ENCODE measurements at places on chromosomes 5 and 9.

GRCh38 chr5:164481270-164481669 is 975.9 kb downstream of the MAT2B start:
- H3K4me3 ChIP-seq = no peak overlapping the region
- DNase-seq = no peak
- no peaks in the 10 kb centered on the region for H3K36me3 ChIP-seq
- H3K27me3 ChIP-seq = no peaks in the 10 kb centered on the region

DNA sequence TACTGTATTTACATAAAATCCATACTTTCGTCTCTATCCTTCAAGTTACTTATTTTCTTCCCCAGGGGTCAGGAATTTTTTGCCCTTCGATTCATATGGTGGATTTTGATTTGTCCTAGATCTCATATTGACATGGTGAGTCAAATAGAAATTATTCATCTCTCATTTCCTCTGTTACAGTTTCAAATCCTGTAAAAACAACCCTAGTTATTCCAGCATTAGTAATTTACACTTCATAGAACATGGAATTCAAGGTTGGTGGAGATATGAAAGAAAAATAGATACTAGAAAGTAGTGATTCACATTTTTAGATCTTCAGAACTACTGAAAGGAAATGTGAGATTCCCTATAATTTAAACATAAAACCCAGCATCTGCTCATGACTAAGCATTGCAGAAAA is 1331.0 kb upstream of the CDH9 start:
- no peak overlapping the region for H3K27ac ChIP-seq
- no peak for DNase-seq
- no peaks in the 10 kb centered on the region for H3K4me1 ChIP-seq
- H3K36me3 ChIP-seq = no peaks in the 10 kb centered on the region

DNA sequence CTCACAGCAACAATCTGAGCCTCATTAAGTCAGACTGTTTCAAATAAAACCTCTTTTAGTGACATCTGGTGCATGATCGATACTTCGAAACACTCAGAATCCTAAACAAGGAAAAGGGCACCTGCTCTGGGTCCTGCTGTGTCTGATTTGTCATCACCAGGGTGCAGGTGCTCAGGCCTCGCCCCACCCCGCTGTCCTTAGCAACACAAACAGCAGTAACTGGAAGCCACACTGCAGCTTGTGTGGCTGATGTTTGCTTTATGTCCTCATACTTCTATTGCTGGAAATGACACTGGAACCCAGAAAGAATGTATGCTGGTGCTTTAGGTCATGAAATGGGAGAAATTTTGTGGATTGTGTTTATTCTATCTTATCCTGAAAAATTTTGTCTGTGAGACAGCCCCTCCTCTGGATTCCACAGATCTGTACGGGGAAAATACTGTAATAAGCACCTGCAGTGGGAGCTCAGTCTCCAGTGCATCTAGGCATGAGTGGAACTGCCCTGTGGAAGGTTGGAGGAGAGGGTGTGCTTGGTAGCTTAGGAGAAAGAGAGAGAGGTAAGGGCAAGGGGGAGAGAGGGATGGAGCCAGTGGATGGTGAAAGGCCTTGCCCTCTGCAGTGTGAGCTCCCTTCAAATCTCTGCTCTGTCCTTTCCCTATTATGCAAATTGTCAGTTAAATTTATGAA is 284.2 kb downstream of the SMARCA2 start:
- H3K27ac ChIP-seq = no peak overlapping the region
- no peak overlapping the region for H3K4me3 ChIP-seq
- peaks cover 2% of the 10 kb centered on the region for H3K27me3 ChIP-seq

- no peaks in the 10 kb centered on the region for H3K36me3 ChIP-seq
- H3K27me3 ChIP-seq = peaks cover 45% of the 10 kb centered on the region
- no peak overlapping the region for H3K4me3 ChIP-seq
- no peak overlapping the region for H3K27ac ChIP-seq
- no peak for DNase-seq
Observed at GRCh38 chr5:1886846-1887587, 4.3 kb upstream of the IRX4 start.

DNA sequence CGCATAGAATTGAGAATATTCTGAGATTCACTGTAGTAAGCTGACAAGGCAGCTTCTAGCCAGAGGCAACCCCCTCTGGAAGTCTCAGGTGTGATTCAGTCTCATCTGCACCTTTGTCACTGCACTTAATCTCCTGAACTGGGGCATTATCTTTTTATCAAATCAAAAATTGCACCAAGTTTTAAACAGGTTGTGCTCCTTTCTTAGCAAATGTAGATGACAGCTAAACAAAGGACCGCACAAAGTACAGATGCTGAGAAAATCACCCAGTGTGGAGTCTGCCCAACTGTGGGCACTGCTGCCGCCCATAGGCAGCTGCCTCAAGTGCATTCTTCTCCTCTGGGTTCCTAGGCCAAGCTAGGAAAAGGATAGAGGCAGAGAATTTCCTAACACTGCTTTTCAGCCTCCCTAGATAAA is 51.1 kb downstream of the STARD4 start:
- peaks cover 39% of the 10 kb centered on the region for H3K36me3 ChIP-seq
- DNase-seq = no peak
- no peak overlapping the region for H3K4me3 ChIP-seq
- H3K4me1 ChIP-seq = no peaks in the 10 kb centered on the region

DNA sequence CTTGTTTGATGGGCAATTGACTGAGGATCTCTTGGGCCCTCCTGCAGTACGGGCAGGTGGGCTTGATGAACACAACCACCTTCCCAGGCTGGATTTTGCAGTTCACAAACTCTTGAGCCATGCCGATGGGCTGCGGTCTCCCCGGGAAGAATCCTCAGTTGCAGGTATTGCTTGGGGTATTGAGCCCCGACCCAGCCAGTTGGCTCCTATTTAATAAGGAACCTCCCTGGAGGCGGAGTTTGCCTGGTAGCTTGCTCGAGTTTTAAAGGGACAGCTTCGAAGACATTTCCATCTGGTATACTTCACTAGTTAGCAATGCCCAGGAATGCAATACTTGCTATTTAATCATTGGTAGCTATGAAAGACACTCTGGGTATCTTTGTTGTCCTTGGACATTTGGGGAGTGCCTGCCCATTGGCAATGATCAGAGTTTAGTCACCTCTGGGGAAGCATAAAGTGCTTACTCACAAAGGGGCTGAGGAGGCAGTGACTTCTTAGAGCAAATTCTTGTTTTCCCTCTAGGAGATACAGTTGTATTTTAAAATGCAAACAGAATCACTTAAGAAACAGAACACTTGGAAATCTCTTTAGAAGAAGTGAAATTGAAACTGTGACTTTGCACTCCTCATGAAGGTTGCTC is at the start of gene GLRX:
TSS of gene GLRX (minus strand) at position 185 of the 640 bp plus-strand sequence. CDS start at position 121, 64 bp downstream.
- peaks cover 10% of the 10 kb centered on the region for H3K36me3 ChIP-seq
- peak; percentile 80 for DNase-seq
- H3K4me3 ChIP-seq = peak within 1 kb of the TSS; percentile 93
- peaks cover 59% of the 10 kb centered on the region for H3K4me1 ChIP-seq
- H3K27ac ChIP-seq = peak within 1 kb of the TSS; percentile 90

- H3K27ac ChIP-seq = no peak overlapping the region
- H3K4me1 ChIP-seq = no peaks in the 10 kb centered on the region
- H3K36me3 ChIP-seq = no peaks in the 10 kb centered on the region
- no peak for DNase-seq
Observed at GRCh38 chr9:74083681-74084433, 413.3 kb upstream of the RORB start.

DNA sequence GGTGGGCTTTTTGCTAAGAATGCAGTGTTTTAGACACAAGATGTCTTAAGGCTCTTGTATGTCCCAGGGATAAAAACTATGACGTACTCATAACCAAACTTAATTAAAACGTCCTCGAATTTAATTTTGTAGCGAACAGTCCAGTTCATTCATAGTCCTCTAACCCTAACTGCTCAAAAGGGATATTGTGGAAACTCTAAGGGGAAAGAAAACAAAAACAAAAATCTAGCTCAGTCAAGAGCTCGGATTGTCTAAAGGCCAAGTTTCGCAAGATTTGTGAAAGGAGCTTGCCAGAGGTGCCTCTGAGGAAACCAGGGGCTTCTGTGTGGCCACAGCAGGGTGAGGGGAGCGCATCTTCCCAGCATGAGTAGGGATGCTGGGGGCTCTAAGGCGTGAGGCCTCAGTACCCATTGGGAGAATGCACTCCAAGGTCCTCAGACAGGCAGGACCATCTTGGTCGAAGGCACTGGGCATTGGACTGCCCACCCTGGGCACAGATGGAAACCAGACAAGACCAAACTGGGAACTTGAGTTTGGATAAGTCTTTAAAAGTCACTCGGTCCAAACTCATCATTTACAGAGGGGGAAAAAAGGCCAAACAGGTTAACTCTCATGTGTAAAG is 71.8 kb downstream of the PRRT1B start:
- no peak for DNase-seq
- H3K27me3 ChIP-seq = no peaks in the 10 kb centered on the region
- H3K4me1 ChIP-seq = peaks cover 10% of the 10 kb centered on the region
- H3K27ac ChIP-seq = peak overlapping the region; percentile 6
- H3K4me3 ChIP-seq = no peak overlapping the region
- peaks cover 53% of the 10 kb centered on the region for H3K36me3 ChIP-seq

DNA sequence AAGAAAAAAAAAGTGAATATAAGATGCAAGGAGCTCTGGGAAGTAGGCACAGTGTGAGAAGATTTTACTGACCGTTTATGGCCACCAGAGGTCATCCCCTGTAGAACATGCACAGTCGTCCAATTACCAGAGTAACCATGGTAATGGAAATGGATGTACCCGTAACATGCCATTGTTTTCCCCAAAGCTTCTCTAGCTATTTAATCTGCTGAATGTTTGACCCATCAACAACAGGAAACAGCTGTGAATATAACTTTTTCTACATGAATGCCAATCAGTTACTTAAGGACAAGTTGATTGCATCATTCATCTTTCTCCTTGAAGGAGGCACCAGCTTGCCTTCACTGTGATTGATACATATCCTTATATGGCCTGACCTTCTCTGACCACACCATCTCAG is 1967.0 kb upstream of the CDH9 start:
- no peaks in the 10 kb centered on the region for H3K36me3 ChIP-seq
- no peaks in the 10 kb centered on the region for H3K4me1 ChIP-seq
- DNase-seq = no peak
- H3K27ac ChIP-seq = no peak overlapping the region
- H3K4me3 ChIP-seq = no peak overlapping the region

GRCh38 chr9:113640418-113640817 is 176.9 kb downstream of the RGS3 start:
- peaks cover 24% of the 10 kb centered on the region for H3K27me3 ChIP-seq
- H3K27ac ChIP-seq = no peak overlapping the region
- H3K4me1 ChIP-seq = no peaks in the 10 kb centered on the region
- no peaks in the 10 kb centered on the region for H3K36me3 ChIP-seq

GRCh38 chr5:74251141-74252035 is 389.1 kb downstream of the ENC1 start:
- H3K4me3 ChIP-seq = no peak overlapping the region
- no peaks in the 10 kb centered on the region for H3K4me1 ChIP-seq
- DNase-seq = no peak

DNA sequence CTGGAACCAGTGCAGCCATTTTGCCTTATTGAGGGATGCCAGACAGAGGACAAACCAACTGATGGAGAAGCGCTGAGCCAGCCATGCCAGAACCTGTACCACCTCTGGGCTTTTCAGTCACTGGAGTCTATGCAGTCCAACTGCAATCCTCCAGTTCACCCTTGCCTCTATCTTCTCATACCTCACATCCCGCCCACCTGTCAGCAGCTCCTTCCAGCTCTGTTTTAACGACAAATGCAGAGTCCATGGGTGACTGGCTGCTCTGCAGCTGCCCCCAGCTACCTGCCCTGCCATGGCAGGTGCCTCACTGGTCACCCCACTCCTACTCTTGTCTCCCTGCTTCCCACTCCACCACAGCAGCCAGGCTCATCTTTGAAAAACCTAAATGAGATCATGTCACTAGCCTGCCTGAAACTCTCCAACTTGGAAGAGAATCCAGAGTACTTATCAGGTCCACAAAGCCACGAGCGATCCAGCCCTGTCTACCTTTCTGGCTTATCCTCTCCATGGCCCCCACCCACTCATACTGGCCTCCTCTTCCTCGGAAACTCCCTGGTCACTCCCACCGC is 14.0 kb upstream of the ACSL6 start:
- no peak for DNase-seq
- H3K4me3 ChIP-seq = no peak overlapping the region
- peaks cover 6% of the 10 kb centered on the region for H3K36me3 ChIP-seq
- H3K27ac ChIP-seq = no peak overlapping the region

DNA sequence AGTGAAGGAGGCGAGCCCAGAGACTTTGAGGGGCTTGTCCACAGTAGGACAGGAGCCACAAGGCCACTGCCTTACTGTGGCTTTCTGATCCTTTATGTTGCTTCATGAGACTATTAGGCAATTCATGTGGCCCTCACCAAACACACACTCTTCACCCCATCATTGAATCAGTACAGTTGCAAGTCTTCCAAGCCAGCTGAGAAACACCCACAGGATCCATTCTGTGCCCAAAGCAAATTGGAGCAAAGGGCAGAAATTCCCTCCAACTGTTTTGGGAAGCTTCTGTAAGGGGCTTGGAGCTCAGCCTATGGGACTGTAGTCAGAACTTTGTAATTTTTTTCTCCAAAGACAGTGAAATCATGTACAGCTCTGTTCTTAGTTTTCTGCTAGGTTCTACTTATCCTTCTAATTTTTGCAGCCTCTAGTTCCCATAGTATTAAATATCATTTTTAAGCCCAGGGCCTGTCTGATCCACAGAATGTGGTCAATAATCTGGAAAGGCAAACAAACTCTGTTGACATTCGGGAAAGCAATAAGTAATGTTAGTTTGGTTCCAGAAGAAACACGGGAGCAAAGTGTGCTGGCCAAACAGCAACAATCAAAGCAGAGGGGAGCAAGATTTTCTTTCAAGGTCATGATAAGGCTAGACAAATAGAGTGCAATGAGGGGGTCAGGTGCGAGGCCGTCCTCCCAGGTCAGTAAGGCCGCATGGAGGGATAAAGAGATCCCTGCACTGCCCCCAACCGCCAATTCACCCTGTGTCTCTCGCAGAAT is 47.0 kb downstream of the UBE2QL1 start:
- H3K36me3 ChIP-seq = no peaks in the 10 kb centered on the region
- no peak overlapping the region for H3K27ac ChIP-seq
- H3K27me3 ChIP-seq = peaks cover 43% of the 10 kb centered on the region

DNA sequence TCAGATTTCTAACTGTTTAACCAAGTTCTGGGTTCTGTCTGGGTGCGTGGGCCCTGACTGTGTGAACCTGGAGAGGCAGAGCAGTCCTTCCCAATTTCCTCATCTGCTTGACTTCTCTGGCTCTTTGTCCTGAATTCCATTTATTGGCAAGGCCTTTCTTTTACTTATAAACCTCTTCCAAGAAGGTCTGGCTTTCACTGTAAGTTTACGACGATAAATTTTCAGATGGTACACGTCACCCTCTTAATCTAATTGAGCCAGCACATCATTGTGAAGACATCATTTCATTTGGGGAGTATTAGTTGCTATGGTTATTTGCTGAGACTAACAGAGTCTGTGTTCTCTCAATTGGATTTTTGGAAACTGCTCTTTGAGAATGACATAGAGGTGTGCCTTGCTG is 92.4 kb downstream of the ARHGAP26 start:
- no peaks in the 10 kb centered on the region for H3K27me3 ChIP-seq
- no peak for DNase-seq
- H3K36me3 ChIP-seq = no peaks in the 10 kb centered on the region

DNA sequence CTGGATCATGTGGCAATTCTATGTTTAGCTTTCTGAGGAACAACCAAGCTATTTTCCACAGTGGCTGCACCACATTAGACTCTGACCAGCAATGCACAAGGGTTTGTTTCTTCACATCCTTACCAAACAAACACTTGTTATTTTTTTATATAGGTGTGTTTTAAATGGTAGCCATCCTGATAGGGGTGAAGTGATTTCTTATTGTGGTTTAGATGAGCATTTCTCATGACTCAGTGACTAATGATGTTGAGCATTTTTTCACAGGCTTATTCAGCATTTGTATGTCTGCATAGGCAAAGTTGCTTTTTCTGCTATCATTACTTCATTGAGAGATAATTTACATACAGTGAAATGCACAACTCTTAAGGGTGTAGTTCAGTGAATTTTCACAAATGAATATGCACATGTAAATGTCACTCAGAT is 36.0 kb downstream of the ANKRD33B start:
- no peak for DNase-seq
- H3K4me3 ChIP-seq = no peak overlapping the region
- H3K27me3 ChIP-seq = peaks cover 3% of the 10 kb centered on the region
